NCI-H2107 (cell line): ENCODE measurements at places on chromosomes 12 and 14.
A peak's percentile ranks its signal among the peaks of the same experiment; 100 is the strongest.

GRCh38 chr12:71846322-71846940 is 6.9 kb downstream of the TBC1D15 start:
- DNase-seq, result no peak

- no peak for DNase-seq
These were observed 180.2 kb downstream of the TMTC2 start for GRCh38 chr12:82866946-82867345.

GRCh38 chr12:47813511-47814196 is 6.0 kb downstream of the HDAC7 start:
- DNase-seq, result no peak

GRCh38 chr12:64729909-64730587 is 29.2 kb downstream of the GNS start:
- DNase-seq, result no peak

DNA sequence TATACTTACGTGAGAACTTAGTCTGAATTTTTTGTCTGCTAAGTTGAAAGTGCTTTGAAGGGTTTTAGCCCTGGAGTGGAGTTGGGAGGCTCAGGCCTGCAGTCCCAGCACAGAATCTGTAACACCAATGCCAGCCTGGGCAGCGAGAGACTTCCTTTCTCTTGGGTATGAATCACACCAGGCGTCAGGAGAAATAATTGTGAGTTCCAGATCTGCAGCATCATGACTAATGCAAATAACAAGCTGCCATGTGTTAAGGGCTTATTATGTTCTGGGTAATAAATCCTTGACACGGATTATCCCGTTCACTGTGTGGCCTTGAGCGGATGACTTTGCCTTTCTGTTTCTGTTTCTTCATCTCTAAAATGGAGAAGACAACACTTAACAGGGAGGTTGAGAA is 70.6 kb downstream of the B4GALNT3 start:
- DNase-seq, result no peak

- no peak for DNase-seq
These were observed 54.1 kb upstream of the DDX11 start for GRCh38 chr12:31019561-31019960.

- DNase-seq, result no peak
These were observed 51.4 kb downstream of the TRPV4 start for GRCh38 chr12:109781668-109782325.

- DNase-seq, result no peak
These were observed 46.7 kb downstream of the RIN3 start for GRCh38 chr14:92560106-92560865.

DNA sequence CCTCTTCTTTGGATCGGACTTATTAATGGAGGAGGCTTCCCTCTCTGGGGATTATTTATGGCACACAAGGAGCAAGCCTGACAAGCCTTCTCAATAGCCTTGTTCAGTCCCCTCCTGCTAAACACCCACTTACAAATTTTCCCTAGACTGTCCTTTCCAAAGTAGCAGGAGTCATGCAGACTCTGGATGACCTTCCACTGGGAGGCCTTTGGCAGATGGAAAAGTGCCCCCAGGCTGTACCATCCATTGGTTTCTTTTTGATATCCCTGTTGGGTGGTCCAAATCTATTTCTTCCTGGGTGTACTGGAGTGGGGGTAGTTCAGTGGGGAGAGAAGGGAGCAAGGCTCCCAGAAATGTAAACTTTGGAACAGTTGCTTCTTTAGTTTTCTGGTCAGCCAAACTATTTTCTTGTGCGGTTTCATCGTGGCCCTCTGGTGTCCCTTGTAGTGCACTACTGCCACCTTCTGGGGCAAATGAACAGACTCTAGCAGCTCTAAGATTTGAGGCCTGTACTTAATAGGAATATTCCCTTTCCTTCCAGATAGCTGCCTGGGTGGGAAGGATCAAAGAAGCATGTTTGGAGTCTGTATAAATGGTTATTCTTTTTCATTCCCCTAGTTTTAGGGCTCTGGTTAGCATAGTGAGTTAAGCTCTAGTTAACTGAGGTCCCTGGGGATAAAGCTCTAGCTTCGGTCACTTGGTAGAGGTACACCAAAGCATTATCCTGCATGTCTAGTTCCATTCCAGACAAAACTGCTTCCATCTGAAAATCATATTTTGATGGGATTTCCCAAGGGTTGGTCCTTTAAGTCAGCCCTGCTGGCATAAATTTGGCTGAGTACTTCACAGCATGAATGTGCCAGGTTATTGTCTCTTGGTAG is 409.5 kb downstream of the SLC6A15 start:
- DNase-seq, result peak; percentile 43

DNA sequence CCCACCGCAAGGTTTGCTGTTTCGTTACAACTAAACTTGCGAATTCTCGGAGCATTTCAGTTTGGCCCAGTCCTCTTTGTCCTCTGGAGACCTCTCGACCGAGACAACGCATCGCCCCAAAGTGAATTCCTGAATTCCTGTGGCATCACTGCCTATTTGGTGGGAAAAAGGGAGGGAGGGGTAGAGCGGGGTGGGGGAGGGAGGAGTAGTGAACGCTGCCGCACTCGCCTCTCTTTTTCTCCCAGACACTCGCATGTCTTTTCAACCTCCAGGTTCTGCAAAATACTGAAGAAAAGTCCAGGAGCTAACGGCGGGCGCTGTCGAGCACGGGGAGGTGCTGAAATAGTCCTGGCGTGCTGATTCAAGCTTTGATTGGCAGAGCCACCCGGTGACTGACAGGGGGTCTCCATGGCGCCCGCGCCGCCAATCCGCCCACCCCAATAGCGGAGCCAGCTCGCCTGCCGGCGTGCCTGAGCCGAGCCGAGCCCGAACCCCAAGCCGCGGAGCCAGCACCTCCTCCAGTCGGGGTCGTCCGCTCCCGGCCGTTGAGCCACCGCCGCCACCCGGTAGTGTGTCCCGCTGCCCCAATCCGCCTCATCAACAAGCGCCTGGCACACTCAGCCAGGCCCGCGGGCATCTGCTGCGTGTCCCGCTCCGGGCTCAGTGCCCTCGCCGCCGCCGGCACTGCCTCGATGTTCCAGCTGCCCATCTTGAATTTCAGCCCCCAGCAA is at the start of gene SIX6:
TSS of gene SIX6 (plus strand) at position 440 of the 731 bp plus-strand sequence. CDS start at position 693, 253 bp downstream.
- DNase-seq, result peak; percentile 78

DNA sequence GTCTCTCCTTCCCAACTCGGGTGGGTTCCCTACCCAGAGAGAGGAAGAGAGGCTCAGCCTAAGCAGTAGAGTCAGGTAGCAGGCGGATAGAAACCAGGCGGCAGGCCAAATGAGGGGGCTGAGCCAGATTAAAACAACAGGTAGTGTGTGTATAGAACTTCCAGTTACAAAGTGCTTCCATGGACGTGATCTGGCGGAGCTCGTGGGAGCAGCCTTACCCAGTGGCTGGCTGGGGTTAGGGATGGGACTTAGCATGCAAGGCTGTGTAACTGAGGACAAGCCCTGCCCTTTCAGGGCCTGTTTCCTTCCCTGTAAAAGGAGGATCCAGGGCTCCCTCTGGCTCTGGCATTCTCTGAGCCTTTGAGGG is 8.3 kb downstream of the KRT80 start:
- no peak for DNase-seq

- no peak for DNase-seq
These were observed 1.6 kb downstream of the L2HGDH start for GRCh38 chr14:50310445-50310844.
